Sigmoid colon (tissue), 7 donors: ENCODE measurements at places on chromosomes 1 and 21. TPM values are rescaled to one million over a fixed set of nuclear protein-coding genes. Genes with fewer than 3 reads are reported as not detected.

Gene CDA
- 82.9 TPM for polyA plus RNA-seq

Gene OR2G6
- polyA plus RNA-seq = not detected

Gene FMO3
- polyA plus RNA-seq = 0.82 TPM

Gene ANGPTL1
- polyA plus RNA-seq = 5.4 TPM

Gene COL24A1
- under 0.01 TPM for polyA plus RNA-seq

Gene EVI5
- 4.8 TPM for polyA plus RNA-seq

Gene C8A
- polyA plus RNA-seq = not detected

Gene TEDDM1
- not detected for polyA plus RNA-seq

Gene NAXE
- 91.6 TPM for polyA plus RNA-seq

Gene SLC1A7
- 0.86 TPM for polyA plus RNA-seq

Gene ITLN2
- polyA plus RNA-seq = not detected

Gene PPM1J
- 0.92 TPM for polyA plus RNA-seq

Gene CTSK
- 66.3 TPM for polyA plus RNA-seq

Gene LINGO4
- not detected for polyA plus RNA-seq

DNA sequence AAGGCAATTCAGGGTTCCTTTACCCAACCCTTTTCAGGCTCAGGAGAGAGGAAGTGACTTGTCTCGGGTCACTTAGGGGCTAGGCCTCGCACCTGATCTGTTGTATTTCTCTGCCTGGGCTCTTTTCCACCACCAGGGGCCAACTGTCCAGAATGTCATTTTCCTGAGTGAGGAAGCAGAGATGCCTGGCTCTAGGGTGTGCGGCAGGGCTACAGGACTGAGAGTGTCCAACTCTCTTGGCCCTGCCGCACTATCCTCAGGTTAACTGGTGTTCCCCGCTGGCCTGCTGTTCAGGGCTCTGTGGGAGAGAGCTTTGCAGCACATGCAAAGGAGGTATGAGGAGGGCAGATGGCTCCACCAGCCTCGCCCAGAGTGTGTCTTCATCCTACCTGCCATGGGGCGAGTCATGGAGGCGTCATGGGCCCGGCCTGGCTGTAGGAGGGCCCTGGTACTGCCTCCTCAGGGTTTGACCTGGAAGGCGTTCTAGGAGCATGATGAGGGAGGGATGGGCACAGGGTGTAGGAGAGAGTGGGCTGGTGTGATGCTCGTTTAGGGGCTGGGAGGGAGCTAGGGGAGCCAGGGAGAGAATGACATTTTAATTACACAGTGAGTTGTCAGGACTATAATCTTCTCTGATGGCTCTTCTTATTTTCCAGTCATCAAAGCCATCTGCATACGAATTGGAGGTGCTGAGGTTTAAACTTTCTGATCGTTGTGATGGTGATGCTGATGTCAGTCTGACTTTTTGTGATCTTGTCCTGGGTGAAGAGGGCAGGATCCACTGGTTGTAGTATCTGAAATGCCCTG is 128.3 kb downstream of the NOS1AP start:
- DNase-seq = no peak

- no peak for DNase-seq
Measured at GRCh38 chr1:62022382-62022983, 172.2 kb upstream of the L1TD1 start.

- no peak for DNase-seq
Measured at GRCh38 chr1:5645929-5646328, 346.3 kb downstream of the NPHP4 start.

DNA sequence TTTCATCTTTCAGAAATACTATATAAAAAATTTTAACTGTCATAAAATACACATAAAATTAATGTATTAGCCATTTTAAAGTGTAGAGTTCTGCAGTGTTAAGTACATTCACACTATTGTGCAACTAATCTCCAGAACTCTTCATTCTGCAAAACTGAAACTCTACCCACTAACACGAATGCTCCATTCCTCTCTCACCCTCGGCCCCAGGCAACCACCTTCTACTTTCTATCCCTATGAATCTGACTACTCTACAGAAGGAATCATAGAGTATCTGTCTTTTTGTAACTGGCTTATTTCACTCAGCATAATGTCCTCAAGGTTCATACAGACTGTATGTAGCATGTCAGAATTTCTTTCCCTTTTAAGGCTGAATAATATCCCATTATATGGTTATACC is 43.4 kb downstream of the LTN1 start:
- DNase-seq = no peak

DNA sequence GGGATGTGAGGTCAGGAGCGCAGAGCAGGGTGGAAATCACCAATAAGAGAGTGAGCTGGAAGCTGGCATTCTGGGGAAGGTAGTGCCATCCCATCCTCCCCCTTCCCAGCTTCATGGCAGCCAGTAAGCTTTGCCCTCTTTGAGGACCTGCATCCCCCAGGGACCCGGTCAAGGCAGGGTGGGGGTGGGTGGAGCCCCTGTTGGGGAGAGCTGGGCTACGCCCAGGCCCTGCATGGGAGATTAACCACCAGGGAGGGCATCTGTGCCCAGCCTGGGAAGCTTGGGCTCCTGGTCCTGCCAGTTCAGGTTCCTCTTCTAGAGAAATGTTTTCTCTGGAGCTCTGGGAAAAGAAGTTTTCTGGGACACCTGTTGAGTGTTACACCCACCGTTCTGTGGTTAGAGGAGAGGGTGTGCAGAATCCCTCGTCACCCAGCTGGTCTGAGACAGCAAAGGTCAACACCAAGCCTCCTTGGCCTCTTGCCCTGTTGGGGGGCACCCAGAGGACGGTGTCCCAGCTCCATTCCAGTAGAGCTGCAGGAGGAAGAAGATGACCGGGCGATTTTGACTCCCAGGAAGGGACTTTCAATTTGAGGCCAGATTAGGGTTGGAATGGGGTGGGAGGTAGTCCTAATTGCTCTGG is 30.1 kb upstream of the TENT5C start:
- DNase-seq = no peak

- no peak for DNase-seq
Measured at GRCh38 chr1:42679364-42679983, 2.7 kb upstream of the YBX1 start.

- no peak for DNase-seq
Measured at GRCh38 chr1:228164561-228165371, 838 bp upstream of the IBA57 start.

- no peak for DNase-seq
Measured at GRCh38 chr1:9716404-9717192, 65.1 kb downstream of the PIK3CD start.

- DNase-seq = no peak
Measured at GRCh38 chr1:46117810-46118494, 14.5 kb downstream of the PIK3R3 start.

- no peak for DNase-seq
Measured at GRCh38 chr1:205326812-205327466, 5.4 kb upstream of the NUAK2 start.

DNA sequence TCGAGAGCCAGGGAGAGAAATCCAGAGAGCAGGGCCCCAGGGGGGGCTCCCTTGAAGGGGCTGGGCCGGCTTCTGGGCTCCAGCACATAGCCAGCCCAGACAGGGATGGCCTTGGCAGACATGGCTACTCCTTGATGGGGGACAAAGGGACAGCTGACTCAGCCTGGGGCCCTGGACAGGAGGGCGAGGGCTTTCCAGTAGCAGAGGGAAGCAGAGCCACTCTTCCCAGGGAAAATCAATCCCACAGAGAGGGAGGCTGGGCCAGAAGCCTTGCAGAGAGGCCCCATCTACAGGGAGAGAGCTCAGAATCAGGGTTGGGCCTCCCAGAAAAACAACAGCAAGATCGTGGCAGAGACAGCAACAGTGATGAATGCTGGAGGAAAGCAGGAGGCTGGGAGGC is 15.6 kb downstream of the IGFN1 start:
- no peak for DNase-seq

DNA sequence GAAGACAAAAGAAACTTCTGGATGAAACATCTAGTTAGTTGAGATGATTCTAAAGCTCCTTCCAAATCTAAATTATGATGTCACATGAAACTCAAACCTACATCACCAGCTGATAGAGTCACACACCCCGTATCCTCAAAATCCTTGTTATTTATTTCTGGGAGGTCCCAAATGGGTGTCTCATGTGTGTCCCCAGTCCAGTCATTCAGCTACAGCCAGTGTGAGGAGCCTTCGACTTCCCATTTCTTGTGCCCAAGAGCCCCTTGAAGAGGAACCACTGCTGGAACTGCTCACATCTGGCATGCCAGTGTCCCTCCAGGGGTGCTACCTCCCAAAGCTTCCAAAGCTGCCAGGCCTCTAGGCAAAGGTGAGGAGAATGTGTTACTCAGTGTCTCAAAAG is 32.5 kb upstream of the KCNA3 start:
- no peak for DNase-seq

DNA sequence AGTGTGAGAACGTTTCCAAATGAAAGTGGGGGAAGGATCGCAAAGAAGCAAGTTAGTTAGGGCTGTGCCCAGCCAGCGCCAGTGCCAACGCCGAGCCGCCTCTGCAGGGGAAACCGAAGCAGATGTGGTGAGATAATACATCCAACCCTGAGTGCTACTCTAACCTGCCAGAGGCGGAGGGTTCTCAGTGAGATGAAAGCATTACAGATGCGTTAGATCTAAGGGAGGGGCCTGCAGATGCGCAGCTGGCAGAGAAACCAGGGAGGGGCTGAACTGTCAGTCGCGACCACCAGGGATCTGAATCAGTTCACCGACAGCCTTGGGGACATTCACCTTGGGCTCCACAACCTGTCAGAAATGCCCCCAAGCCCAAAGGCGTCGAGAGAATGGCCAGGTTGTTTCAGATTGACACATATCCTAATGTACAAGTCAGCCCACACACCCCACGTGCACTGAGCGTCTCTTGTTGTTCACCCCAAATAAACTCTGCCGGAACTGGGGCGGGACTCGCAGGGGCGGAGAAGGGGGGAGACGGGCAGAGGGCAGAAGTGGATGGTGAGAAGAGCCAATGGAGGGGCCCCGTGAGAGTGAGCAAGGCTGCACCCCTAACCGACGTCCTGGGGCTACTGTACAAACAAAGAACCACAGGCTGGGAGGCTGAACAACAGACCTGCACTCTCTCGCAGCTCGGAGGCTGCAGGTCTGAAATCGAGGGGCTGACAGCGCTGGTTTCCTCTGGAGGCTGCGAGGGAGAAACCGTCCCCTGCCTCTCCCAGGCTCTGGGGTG is 8.7 kb upstream of the UMODL1 start:
- DNase-seq = no peak

GRCh38 chr1:62228136-62228882 is 33.7 kb downstream of the L1TD1 start:
- DNase-seq = peak; percentile 35

- no peak for DNase-seq
Measured at GRCh38 chr1:65255656-65256050, 53.7 kb upstream of the DNAJC6 start.

DNA sequence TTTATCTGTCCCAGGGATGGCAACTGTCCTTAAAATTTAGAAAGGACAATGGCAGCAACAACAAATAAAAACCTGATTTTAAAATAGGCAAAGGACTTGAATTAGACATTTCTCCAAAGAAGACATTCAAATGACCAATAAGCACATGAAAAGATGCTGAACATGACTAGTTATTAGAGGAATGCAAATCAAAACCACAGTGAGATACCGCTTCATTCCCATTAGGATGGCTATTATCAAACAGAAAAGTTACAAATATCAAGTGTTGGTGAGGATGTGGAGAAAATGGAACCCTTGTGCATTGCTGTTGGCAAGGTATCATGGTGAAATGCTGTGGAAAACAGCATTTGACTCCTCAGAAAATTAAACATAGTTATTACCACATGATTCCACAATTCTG is 120.7 kb downstream of the CRB1 start:
- no peak for DNase-seq

DNA sequence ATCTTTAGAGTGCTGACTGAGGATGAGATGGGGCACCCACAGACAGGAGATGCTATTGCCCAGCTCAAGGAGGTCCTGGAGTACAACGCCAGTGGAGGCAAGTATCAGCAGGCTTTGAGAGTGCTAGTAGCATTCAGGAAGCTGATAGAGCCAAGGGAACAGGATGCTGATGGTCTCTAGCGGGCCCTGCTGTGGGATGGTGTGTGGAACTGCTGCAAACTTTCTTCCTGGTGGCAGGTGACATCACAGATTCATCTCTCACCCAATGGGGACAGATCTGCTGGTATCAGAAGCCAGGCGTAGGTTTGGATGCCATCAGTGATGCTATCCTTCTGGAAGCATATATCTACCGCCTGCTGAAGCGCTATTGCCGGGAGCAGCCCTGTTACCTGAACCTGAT is 609.8 kb upstream of the NCAM2 start:
- DNase-seq = no peak

DNA sequence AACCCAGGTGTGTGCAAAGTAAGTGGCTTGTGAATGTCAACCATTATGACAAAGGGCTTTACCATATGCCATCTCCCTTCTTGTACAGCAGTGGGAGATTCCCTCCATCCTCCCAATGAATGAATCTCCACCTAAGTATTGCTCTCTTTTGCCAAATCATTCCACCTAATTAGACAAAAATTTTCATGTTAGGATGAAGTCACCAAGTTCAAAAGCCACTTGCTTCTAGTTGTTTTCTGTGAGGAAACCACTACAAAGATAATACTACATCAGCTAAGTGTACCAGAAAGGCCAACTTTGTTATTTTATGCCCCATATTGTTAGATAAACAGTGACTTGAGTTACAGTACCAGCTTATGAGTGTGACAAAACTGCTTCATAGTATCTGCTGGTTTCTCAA is 34.3 kb downstream of the FAM78B start:
- DNase-seq = no peak

- DNase-seq = no peak
Measured at GRCh38 chr1:7808253-7808844, 24.3 kb downstream of the PER3 start.

- no peak for DNase-seq
Measured at GRCh38 chr1:89670163-89670562, 37.2 kb downstream of the LRRC8C start.

- no peak for DNase-seq
Measured at GRCh38 chr1:231313661-231314060, 24.0 kb downstream of the EXOC8 start.

DNA sequence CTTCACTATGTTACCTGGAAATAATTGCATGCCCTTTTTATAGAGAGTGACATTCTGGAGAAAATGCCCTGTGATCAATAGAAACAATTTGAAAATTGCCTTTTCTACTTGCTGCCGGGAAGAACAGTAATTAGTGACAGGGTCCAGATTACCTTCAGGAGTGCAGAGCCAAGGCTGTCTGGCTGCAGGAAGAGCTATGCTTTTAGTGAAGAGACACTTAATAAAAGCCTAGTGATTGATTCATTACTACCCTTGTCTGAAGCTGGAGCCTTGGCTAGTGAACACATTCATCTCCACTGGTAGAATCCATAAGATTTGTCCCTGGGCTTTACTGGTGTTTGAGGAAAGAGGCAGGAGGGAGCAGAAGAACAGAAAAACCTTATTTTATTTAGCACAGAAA is 12.9 kb upstream of the DNASE2B start:
- no peak for DNase-seq

GRCh38 chr1:53265581-53265980 is 27.3 kb upstream of the MAGOH start:
- no peak for DNase-seq

GRCh38 chr1:103110701-103111100 is 2.4 kb upstream of the COL11A1 start:
- DNase-seq = no peak
